Psoas muscle (tissue), 8 donors: ENCODE measurements at places on chromosomes 13 and 19.

- peak; percentile 59 for DNase-seq
- H3K27me3 ChIP-seq: no peaks in the 10 kb centered on the region
- H3K4me1 ChIP-seq: peaks cover 17% of the 10 kb centered on the region
These were observed 21.2 kb downstream of the ATP11A start for GRCh38 chr13:112710855-112711527.

DNA sequence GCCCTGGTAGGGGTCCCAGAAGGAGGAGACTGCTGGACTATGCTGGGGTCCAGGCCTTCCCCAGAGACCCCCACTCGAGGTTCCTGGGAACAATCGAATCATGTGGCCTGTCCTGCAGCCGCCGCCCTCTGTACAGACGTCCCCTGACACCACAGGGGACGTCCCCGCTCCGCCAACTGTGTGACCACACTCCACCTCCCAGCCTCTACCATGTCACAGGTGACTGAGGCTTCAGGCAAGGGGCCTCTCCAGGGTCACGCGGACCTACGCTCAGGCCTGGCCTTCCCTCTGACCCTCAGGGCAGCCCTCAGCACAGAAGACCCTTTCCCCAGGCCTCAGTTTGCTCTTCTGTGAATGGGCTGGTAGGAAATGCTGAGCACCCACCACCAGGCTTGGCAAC is 13.1 kb upstream of the TMEM161A start:
- no peak for DNase-seq
- H3K4me1 ChIP-seq: no peaks in the 10 kb centered on the region
- no peaks in the 10 kb centered on the region for H3K36me3 ChIP-seq
- H3K27ac ChIP-seq: no peak overlapping the region
- no peaks in the 10 kb centered on the region for H3K27me3 ChIP-seq

GRCh38 chr13:66506051-66506777 is 723.9 kb downstream of the PCDH9 start:
- no peak overlapping the region for H3K4me3 ChIP-seq
- no peaks in the 10 kb centered on the region for H3K27me3 ChIP-seq
- no peak for DNase-seq

- H3K4me3 ChIP-seq: no peak overlapping the region
- H3K4me1 ChIP-seq: peaks cover 4% of the 10 kb centered on the region
- H3K27me3 ChIP-seq: peaks cover 17% of the 10 kb centered on the region
- no peak overlapping the region for H3K27ac ChIP-seq
These were observed 5.6 kb upstream of the DPF1 start for GRCh38 chr19:38229585-38230073.

DNA sequence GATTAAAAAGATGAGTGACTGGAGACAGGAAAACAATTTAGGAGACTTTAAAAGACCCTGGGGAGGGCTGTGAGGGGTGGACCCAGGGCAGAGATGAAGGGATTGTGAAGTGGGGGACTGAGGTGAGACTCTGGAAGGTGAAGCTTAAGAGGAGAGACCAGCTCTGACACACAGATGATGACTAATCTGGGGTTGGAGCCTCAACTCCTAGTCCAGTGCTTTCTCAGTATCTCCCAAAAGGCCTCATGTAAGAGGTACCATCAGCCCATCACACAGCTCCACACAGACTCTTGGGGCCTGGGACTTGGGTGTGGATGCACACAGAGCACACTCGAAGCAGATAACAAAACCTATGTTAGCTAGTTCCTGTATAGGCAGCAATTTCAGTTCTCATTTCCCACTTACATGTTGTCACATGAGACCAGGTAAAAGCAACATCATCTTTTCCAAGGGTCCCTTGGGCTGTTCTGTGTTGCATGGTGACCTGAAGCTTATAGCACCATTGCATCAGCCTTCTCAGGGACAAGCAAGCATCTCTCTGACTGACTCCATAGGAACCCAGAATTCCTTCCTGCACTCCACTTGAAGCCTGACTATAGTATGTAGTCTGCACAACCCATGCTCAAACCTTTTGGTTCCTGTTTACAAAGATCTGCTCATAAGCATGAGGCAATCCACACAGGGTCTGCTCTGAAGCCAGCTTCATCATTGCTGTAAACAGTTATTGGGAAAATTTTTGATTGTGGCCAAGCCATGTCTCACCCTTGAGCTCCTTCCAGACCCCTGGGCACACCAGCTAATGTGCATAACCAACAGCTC is 88.6 kb upstream of the MYCBP2 start:
- DNase-seq: no peak
- H3K36me3 ChIP-seq: no peaks in the 10 kb centered on the region
- H3K27ac ChIP-seq: no peak overlapping the region
- no peaks in the 10 kb centered on the region for H3K4me1 ChIP-seq

GRCh38 chr13:95360464-95361097 is 59.3 kb upstream of the ABCC4 start:
- DNase-seq: no peak
- no peaks in the 10 kb centered on the region for H3K36me3 ChIP-seq
- no peak overlapping the region for H3K4me3 ChIP-seq
- H3K27ac ChIP-seq: no peak overlapping the region
- H3K4me1 ChIP-seq: no peaks in the 10 kb centered on the region

DNA sequence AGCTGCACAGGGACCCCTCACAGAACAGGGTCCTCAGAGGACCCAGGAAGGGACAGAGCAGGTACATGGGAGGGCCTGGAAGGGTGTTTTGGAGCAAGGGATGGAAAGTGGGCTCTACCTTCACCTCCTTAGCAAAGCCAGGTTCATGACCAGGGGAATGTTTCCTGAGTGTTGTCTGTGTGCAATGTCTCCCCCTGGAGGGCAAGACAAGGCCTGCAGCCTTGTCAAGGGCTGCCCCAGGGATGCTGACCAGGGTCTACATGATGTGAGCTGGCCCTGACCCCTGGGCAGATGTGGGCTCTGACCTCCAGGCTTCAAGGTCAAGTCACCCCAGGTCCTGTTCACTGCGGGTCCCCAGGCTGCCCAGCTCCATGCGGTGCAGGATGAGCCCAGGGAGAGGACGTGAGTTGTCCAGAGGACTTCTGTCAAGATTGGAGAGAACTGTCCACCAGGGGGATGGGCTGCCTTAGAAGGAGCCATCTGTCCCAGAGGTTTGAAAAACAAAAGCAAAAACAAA is 1.0 kb upstream of the CEACAM1 start:
- peak overlapping the region; percentile 46 for H3K27ac ChIP-seq
- H3K4me1 ChIP-seq: no peaks in the 10 kb centered on the region
- no peaks in the 10 kb centered on the region for H3K27me3 ChIP-seq
- peak; percentile 38 for DNase-seq
- H3K4me3 ChIP-seq: peak overlapping the region; percentile 48
- H3K36me3 ChIP-seq: no peaks in the 10 kb centered on the region

GRCh38 chr19:10228920-10229319 is 2.2 kb downstream of the S1PR2 start:
- no peak for DNase-seq
- H3K27ac ChIP-seq: no peak overlapping the region
- H3K36me3 ChIP-seq: no peaks in the 10 kb centered on the region
- H3K4me1 ChIP-seq: peaks cover 8% of the 10 kb centered on the region
- no peak overlapping the region for H3K4me3 ChIP-seq

GRCh38 chr19:2795827-2796658 is 10.7 kb downstream of the THOP1 start:
- no peak overlapping the region for H3K4me3 ChIP-seq
- H3K36me3 ChIP-seq: peaks cover 3% of the 10 kb centered on the region
- no peaks in the 10 kb centered on the region for H3K27me3 ChIP-seq
- peaks cover 4% of the 10 kb centered on the region for H3K4me1 ChIP-seq

DNA sequence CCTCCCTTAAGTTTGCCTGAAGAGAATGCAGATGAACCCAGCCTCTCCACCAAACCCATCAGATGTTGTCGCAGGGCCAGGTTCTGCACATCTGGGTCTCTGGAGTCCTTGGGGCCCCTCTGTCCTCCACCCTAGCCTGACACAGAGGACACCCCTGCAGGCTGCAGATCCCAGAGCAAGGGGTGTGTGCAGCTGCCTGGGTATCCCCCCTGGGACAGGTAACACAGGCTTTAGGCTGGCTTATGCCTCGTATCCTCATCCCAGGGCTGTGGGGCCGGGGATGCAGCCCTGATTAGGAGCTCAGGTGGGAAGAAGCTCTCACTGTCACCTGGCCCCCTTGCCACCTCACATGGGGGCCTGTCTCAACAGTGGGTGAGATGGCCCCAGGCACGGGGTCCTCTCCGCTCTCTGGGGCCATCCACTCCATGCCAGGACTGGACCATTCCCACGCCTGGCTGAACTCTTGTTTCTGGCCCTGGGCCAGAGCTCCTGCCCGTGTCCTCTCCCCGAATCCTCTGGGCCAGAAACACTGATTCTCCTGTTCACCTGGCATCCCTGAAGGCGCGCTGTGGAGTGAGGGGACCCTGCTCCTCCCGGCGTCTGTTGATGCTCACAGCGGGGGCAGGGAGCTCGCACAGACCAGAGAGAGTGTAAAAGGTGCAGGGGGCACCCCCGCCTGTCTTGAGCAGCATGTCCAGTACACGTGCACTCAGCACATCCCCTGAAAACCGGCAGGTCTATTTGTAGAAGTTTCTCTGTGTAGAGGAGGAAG is 38.7 kb upstream of the TPM4 start:
- no peaks in the 10 kb centered on the region for H3K27me3 ChIP-seq
- H3K4me1 ChIP-seq: no peaks in the 10 kb centered on the region
- DNase-seq: no peak
- H3K36me3 ChIP-seq: no peaks in the 10 kb centered on the region

- H3K27ac ChIP-seq: no peak overlapping the region
- no peaks in the 10 kb centered on the region for H3K4me1 ChIP-seq
- H3K4me3 ChIP-seq: no peak overlapping the region
- no peaks in the 10 kb centered on the region for H3K36me3 ChIP-seq
- no peaks in the 10 kb centered on the region for H3K27me3 ChIP-seq
These were observed 954.7 kb downstream of the SLITRK6 start for GRCh38 chr13:84844473-84844872.

DNA sequence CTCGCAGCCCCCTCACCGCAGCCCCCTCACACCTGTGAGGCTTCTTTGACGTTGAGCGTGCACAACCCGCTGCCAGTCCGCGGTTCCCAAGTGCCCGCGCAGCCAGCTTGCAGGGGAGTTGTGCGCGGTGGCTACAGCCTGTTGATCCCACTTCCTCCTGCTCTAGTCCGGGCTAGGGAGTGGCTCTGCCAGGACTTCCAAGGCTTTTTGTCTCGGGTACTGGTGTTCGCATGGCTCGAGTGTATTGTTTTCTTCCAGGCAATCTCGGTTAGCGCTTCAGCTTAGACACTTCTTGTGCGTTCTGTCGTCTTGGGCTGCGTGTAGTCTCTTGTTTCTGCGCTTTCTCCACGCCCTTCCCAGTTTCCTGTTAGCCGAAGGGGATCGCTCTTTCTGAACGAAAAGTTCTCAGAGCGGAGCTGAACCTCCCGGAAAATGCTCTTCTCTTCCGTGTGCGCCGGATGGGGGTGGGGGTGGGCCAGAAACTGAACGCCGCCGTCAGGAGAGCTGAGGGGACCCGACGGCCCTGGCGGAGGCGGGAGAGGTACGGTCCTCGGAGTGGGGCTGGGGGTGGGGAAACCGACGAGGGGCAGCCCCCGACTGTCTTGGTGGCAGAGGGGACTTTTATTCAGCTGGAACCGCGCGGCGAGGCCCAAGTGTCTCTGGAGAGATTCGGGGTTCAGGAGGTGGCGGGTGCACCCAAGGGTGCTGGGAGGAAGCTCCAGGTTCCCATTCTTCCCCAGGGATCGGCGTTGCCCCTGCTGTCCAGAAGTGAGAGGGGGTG is 697 bp upstream of the DGKH start:
- H3K27ac ChIP-seq: peak overlapping the region; percentile 78
- H3K27me3 ChIP-seq: no peaks in the 10 kb centered on the region
- peaks cover 11% of the 10 kb centered on the region for H3K4me1 ChIP-seq
- DNase-seq: peak; percentile 32
- peak overlapping the region; percentile 88 for H3K4me3 ChIP-seq
- no peaks in the 10 kb centered on the region for H3K36me3 ChIP-seq

GRCh38 chr13:25987987-25988386 is 63.8 kb downstream of the SHISA2 start:
- no peaks in the 10 kb centered on the region for H3K27me3 ChIP-seq
- no peaks in the 10 kb centered on the region for H3K4me1 ChIP-seq
- H3K36me3 ChIP-seq: no peaks in the 10 kb centered on the region
- no peak overlapping the region for H3K4me3 ChIP-seq

DNA sequence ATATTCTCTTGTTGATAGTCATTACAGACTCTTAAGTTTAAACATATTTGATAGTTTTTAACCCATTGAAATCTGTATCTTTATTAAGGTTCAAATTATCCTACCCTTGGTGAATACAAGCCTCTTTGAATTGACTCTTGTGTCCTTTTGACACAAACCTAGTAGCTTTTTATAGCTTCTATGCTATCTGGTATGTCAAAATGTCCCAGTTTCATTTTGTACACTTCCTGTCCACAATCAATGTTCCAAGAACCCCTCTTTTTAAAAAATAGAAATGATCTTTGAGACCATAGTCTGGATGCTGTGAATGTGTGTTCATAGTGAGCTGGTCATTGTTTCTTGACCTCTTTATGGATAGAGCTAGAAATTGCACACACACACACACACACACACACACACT is 39.2 kb upstream of the FGF14 start:
- no peaks in the 10 kb centered on the region for H3K36me3 ChIP-seq
- H3K27me3 ChIP-seq: no peaks in the 10 kb centered on the region
- H3K4me1 ChIP-seq: no peaks in the 10 kb centered on the region
- no peak overlapping the region for H3K4me3 ChIP-seq
- no peak for DNase-seq

DNA sequence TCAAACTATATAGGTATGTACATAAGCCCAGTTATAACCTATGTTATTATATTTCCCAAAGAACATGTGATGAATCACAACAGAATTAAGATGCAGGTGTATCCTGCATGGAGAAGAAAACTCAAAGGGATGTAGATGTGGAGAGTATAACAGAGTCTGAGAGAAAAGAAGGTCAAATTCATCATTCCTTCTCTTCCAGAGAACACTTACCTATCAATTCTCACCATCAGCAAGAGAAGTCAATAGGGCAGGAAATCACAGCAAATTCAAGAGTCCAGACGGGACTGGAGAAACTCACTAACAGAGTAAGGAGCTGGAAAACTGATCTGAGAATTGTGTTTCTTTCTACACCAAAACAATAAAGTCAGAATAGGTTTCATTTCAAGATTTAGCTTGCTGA is 28.4 kb downstream of the DIAPH3 start:
- no peaks in the 10 kb centered on the region for H3K27me3 ChIP-seq
- no peaks in the 10 kb centered on the region for H3K4me1 ChIP-seq
- no peaks in the 10 kb centered on the region for H3K36me3 ChIP-seq
- H3K27ac ChIP-seq: no peak overlapping the region

GRCh38 chr19:39412867-39413271 is 400 bp downstream of the PLEKHG2 start:
- H3K27ac ChIP-seq: peak overlapping the region; percentile 96
- no peaks in the 10 kb centered on the region for H3K27me3 ChIP-seq
- peak overlapping the region; percentile 97 for H3K4me3 ChIP-seq
- H3K36me3 ChIP-seq: no peaks in the 10 kb centered on the region
- no peak for DNase-seq

DNA sequence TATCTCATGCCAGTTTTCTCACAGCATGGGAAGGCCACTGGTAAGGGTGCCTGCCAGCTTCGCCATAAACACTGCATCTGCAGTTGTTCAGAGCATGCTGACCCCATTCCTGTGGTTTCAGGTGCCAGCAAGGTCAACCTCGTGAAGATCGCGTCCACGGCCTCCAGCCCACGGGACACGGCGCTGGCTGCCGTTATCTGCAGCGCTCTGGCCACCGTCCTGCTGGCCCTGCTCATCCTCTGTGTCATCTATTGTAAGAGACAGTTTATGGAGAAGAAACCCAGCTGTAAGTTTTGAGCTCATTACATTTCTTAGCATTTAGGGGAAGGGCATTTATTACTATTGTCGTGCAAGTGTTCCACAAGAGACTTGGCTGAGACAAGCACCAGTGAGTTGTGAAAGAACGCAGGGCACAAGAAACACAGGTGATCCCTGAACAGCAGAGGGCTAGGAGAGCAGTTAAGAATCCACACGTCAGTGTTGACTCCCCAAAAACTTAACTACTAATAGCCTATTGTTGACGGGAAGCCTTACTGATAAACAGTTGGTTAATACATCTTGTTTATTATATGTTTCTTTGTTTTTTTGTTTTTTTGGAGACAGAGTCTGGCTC is 88.8 kb downstream of the TNFRSF19 start:
- no peaks in the 10 kb centered on the region for H3K4me1 ChIP-seq
- DNase-seq: peak; percentile 39
- H3K36me3 ChIP-seq: no peaks in the 10 kb centered on the region
- H3K27ac ChIP-seq: no peak overlapping the region
